ENCODE measurements at places on chromosomes 12 and 14.

DNA sequence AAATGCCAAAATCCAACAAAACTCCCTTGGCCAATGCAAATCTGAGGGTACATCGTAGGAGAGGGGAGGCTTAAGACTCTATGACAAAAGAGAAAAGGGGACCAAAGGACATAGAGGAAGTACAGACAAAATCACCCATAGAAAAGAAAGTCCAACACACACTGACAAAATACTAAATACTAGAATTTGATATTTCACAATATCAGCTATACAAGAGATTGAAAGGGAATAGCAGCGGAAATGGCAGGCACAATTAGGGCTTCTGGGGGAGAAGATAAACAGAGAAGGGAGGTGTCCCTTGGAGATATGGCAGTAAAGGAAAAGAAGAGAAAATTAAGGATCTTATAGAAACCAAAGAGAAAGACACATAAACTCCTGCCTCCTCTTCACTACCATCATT, 29.0 kb downstream of the ATP2B1 start:
- no peak for DNase-seq
- H3K27me3 ChIP-seq: no peaks in the 10 kb centered on the region
- peaks cover 29% of the 10 kb centered on the region for H3K36me3 ChIP-seq
- H3K4me1 ChIP-seq: peaks cover 51% of the 10 kb centered on the region

GRCh38 chr14:87334997-87335685, 657.8 kb downstream of the GALC start:
- no peak overlapping the region for H3K27ac ChIP-seq
- H3K27me3 ChIP-seq: no peaks in the 10 kb centered on the region
- no peaks in the 10 kb centered on the region for H3K4me1 ChIP-seq

GRCh38 chr12:27571463-27571862, 47.5 kb downstream of the PPFIBP1 start:
- DNase-seq: no peak
- H3K27ac ChIP-seq: no peak overlapping the region
- H3K36me3 ChIP-seq: no peaks in the 10 kb centered on the region

- no peaks in the 10 kb centered on the region for H3K27me3 ChIP-seq
- H3K36me3 ChIP-seq: peaks cover 14% of the 10 kb centered on the region
- no peak overlapping the region for H3K4me3 ChIP-seq
- peaks cover 4% of the 10 kb centered on the region for H3K4me1 ChIP-seq
- DNase-seq: no peak
- peak overlapping the region; percentile 48 for H3K27ac ChIP-seq
These were observed 18.8 kb downstream of the RTRAF start for GRCh38 chr14:52008136-52008535.
